ENCODE measurements at places on chromosomes 7 and 10. TPM values are rescaled to one million over a fixed set of nuclear protein-coding genes. Genes with fewer than 3 reads are reported as not detected.

SPDYE16 gene
- under 0.01 TPM for total RNA-seq

FKBP6 gene
- not detected for total RNA-seq

FAM25C gene
- not detected for total RNA-seq

SEC23IP gene
- total RNA-seq = 29.7 TPM

DNA sequence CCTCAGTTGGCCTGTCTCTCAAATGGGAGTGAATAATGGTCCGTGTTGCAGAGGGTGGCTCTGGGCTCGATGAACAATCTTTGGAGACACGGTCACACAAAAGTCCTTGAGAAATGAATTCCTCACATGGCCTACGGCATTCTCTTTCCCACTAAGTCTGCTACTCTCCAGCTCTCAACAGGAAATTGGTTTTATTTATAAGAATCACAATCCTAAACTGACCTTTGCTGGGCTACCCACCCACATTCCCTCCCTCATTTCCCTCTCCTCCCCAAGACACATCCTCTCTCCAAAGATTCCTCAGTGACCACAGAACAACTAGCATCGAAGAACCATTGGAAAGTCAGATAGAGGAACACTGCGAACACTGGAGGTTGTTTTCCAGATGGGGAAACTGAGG, 4.7 kb downstream of the AFAP1L2 start:
- DNase-seq = no peak

- DNase-seq = no peak
Observed at GRCh38 chr10:125006188-125006680, 64.3 kb downstream of the ZRANB1 start.

DNA sequence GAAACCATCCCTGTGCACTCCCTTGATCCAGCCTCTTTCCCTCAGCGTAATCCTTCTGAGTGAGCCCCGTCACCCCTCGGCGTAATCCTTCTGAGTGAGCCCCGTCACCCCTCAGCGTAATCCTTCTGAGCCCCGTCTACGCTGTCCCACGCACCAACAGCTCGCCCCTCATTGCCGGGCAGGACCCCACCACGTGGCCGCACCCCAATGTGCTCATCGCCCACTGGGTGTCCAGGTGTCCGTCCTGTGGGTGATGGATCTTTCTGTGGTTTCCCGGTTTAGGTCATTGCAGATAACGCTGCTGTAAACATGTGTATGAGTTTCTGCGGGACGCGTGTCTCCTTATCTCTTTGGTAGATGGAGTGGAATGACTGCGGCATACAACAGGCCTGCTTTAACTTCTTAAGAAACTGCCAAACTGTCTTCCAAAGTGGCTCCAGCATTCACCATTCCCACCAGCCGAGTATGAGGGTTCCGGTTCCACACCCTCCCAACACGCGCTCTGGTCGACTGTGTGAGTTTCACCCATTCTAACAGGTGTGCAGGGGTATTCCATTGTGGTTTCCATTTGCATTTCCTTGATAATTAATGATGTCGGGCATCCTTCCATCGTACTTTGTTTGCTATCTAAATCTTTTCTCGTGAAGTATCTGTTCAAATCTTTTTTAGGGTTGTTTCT, 42.1 kb upstream of the NKX6-2 start:
- no peak for DNase-seq

GRCh38 chr10:71270301-71271220, 48.5 kb upstream of the SLC29A3 start:
- DNase-seq = peak; percentile 31

GRCh38 chr7:36469236-36469635, 79.6 kb downstream of the ANLN start:
- DNase-seq = no peak

DNA sequence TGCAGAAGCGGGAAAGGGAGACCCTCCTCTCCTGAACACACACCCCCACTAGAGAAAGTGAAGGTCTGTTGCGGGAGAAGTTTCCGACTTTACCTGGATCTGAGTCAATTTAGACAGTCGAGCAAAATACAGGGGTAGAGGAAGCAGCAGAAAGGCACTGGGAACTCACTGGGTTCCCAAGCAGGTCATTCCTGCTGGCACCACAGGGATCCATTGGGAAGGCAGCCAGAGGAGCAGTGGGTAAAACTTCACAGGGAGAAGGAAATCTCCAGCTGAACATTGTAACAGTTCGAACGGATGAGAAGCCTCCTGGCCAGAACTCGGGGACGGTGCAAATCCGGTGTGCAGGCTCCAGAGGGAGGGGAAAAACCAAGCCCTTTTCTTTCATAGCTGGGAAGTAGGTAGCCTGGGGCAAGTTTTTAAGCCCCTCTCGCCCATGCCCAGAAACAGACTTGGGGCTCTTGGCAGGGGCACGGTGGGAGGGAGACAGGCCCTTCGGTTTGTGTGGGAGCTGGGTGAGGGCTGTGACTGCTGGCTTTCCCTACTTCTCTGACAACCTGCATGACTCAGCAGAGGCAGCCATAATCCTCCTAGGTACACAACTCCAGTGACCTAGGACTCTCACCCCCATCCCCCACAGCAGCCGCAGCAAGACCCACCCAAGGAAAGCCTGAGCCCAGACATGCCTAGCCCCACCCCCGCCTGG, 51.9 kb downstream of the DDC start:
- no peak for DNase-seq

DNA sequence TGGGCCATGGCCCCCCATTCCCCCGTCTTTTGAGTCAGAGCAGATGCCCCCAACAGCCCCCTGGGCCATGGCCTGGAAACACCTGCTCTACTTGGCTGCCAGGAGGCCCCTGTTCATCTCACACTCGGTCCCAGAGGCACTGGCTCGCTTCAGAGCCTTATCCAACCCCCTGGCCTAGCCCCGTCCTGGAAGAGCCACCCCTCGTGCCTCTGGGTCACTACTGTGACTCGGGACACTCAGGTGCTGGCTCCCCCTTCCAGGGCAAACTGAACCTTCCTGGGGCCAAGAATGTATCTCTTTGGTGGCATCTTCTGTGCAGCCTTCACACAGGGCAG, 7.0 kb downstream of the POLR2J start:
- no peak for DNase-seq

DNA sequence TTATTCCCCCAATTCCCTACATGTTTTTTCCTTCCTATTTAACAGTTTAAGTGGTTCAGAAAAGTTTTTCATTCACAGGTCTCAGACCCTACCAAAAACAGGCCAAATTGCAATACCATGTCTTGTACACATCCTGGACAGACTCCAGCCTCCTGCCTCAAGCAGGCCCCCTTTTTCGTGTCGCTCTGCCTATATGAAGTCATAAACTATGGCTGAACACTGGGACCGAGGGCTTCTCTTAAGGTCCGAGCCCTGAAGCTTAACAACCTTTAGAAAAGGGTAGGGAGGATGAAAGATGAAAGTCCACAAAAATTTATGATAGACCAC, 1.4 kb downstream of the FBXW4 start:
- no peak for DNase-seq

GRCh38 chr10:95241533-95241932, 47.5 kb downstream of the ACSM6 start:
- DNase-seq = no peak

DNA sequence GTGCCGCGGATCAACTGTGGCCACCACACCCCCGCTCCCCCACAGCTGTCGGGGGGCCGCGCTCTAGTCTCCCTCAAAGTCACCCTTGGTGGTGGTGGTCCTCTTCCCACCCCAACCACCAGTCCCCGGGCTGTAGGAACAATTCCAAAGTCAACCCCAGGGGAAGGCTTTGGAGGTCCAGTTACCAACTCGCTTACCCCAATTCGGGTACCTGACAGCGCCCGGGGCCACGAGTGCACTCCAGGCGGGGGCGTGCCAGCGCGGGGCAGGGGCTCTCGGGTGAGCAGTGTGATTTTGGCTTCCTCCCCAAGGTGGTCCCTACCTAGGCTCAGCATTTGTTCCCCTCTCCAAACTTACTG, 584 bp upstream of the ZMIZ1 start:
- no peak for DNase-seq

DNA sequence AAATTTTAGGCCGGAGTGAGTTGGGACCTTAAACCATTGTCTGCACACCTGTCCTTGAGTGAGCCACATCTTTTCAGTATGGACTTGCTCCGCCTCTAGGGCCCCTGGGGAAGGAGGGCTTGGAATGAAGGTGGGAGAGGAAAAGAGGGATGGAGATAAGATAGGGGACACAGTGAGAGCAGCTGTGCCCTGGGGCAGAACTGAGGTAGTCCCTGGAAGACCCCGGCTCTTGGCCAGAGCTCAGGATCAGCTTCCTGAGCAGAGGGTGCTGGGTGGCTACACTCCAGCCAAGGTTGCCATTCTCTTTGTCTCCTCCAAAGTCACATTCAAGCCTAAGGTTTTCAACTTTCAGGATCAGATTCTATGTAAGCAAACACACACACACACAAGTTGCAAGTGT, 82.0 kb downstream of the MKI67 start:
- DNase-seq = no peak

DNA sequence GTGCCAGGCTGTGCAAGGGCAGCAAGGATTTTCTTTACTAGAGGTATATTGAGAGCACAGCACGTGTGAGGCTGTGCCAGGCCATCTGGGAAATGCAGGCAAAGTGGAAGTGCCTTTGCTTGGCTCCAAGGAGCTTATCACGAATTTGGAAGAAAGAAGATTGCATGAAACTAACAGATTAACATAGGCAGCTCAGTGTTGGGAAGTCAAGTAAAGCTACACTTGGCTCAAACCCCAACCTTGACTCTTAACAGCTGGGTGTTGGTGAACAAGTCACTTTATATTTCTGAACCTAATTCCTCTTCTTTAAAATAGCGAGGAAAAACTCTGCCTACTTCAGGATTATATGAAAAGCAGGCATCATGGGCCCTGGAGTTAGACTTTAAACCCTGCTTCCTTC, 105.2 kb downstream of the PLCE1 start:
- DNase-seq = no peak

- DNase-seq = no peak
Observed at GRCh38 chr10:90205340-90205739, 503.9 kb downstream of the KIF20B start.

All from mammary epithelial cell (primary cell).